ENCODE measurements at places on chromosomes 7 and 10. TPM values are rescaled to one million over a fixed set of nuclear protein-coding genes. Genes with fewer than 3 reads are reported as not detected.

Gene DKK1
- polyA plus RNA-seq = not detected

Gene SLC26A4
- not detected for polyA plus RNA-seq

Gene MBL2
- polyA plus RNA-seq = not detected

Gene OR13A1
- polyA plus RNA-seq = 0.36 TPM

Gene TLX1
- not detected for polyA plus RNA-seq

Gene JCAD
- not detected for polyA plus RNA-seq

Gene C10orf105
- polyA plus RNA-seq = not detected

DNA sequence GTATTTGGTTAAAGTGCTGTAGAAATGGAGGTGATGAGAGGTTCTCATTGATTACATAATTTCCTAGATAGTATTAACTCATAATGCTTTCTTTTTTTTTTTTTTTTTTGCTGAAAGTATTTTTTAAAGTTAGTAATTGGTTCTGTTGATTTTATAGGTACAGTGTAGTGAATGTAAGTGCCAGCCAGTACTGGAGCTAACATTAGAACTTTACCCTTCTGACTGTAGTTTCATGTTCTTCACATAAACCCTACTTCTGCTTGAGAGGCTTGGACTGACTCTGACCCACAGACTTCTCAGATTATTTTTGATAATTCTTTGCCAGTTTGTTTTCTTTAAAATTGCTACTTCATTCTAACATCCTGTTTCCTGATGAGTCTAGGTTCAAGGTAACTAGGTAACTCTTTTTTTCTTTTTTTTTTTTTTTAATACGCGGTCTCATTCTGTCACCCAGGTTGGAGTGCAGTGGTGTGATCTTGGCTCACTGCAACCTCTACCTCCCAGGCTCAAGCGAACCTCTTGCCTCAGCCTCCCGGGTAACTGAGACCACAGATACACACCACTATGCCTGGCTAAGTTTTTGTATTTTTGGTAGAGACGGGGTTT is 92.2 kb upstream of the OIT3 start:
- H3K36me3 ChIP-seq = no peaks in the 10 kb centered on the region
- no peaks in the 10 kb centered on the region for H3K27me3 ChIP-seq
- DNase-seq = no peak
- H3K27ac ChIP-seq = no peak overlapping the region
- H3K4me1 ChIP-seq = peaks cover 7% of the 10 kb centered on the region

DNA sequence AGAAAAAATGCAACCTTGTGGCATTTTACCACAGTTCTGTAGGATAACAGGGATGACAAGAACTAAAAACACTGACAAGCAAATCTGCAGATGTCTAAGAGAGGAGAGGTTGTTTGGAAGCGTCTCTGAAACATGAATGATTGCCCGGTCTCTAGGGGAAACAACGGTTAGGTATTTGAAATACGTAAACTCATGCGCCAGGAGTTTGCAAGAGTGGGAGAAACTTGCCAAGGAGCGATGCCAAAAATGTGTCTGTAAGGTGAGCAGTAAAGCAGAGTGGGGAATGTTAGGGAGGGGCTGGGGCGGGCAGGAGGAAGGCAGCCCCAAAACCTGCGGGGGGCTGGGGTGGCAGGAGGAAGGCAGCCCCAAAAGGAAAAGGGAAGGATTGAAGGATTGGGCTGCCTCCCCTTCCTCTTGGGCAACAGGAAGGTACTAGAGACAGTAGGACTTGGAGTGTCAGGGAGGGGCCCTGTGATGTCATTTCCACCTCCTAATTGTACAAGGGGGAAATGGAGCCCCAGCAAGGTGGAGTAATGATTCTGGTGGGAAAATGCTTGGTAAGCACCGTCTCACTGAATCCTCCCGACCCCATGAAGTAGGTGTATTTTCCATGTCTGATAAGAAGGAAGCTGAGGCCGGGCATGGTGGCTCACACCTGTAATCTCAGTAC is 33.2 kb upstream of the PLEKHA1 start:
- DNase-seq = no peak
- no peak overlapping the region for H3K4me3 ChIP-seq

- peaks cover 17% of the 10 kb centered on the region for H3K27me3 ChIP-seq
- no peaks in the 10 kb centered on the region for H3K4me1 ChIP-seq
- no peak overlapping the region for H3K4me3 ChIP-seq
- no peak for DNase-seq
Measured at GRCh38 chr10:117480097-117480496, 62.4 kb upstream of the EMX2 start.

DNA sequence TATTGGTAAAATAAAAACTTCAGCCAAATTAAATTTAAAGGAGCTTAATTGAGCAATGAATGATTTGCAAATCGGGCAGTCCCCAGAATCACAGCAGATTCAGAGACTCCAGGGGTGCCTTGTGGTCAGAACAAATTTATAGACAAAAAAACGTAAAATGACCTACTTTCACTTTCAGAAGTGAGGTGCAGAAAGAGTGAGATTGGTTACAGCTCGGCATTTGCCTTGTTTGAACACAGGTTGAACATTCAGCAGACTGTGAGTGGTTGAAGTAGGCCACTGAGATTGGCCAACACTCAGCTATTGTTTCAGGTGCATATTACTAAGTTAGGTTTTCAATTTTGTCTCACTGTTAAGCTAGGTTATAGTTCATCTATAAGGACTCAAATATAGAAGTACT is 153.4 kb downstream of the BICC1 start:
- H3K4me1 ChIP-seq = no peaks in the 10 kb centered on the region
- no peak overlapping the region for H3K27ac ChIP-seq

DNA sequence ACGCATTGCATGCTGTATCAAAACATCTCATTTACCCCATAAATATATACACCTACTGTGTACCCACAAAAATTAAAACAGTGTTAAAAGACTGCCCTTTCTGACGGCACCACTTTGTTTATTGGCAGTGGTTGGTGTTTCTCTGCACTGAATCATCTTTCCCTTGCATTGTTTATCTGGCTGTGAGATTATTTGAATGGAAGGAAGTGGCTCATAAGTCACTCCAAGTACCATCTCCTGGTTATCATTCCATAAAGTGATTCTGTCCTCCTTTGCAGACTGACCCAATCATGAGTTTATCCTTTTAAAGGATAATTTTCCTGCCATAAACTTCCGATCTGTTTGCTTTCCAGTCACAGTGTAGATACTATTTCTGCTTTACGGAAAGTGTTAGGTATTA is 183.8 kb downstream of the CAMK1D start:
- H3K27ac ChIP-seq = no peak overlapping the region
- no peak for DNase-seq
- peaks cover 57% of the 10 kb centered on the region for H3K4me1 ChIP-seq
- peaks cover 10% of the 10 kb centered on the region for H3K36me3 ChIP-seq
- H3K4me3 ChIP-seq = no peak overlapping the region

GRCh38 chr10:129966370-129966888 is 2.4 kb upstream of the EBF3 start:
- H3K4me3 ChIP-seq = no peak overlapping the region
- peak overlapping the region; percentile 28 for H3K27ac ChIP-seq
- peaks cover 4% of the 10 kb centered on the region for H3K4me1 ChIP-seq
- peaks cover 46% of the 10 kb centered on the region for H3K27me3 ChIP-seq

DNA sequence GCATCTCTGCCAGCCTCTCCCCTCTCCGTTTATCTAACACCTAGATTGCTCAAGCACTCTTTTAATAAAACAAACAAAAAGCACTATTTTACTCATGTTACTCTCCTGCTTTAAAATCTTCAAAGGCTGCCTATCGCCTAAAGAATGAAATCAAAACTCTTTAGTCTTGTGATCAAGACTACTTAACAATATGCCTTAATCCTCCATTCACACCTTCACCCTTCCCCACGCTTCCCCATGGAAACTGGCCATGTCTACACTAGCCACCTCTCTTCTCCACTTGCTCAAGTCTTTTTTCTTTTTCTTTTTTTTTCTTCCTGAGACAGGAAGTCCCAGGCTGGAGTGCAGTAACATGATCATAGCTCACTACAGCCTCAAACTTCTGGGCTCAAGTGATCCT is 47.8 kb upstream of the TMEM213 start:
- no peak for DNase-seq
- H3K27me3 ChIP-seq = peaks cover 8% of the 10 kb centered on the region
- peak overlapping the region; percentile 47 for H3K27ac ChIP-seq
- no peaks in the 10 kb centered on the region for H3K36me3 ChIP-seq
- no peak overlapping the region for H3K4me3 ChIP-seq

- H3K27me3 ChIP-seq = no peaks in the 10 kb centered on the region
- H3K4me3 ChIP-seq = no peak overlapping the region
- DNase-seq = peak; percentile 45
- H3K4me1 ChIP-seq = peaks cover 39% of the 10 kb centered on the region
- H3K27ac ChIP-seq = peak overlapping the region; percentile 90
Measured at GRCh38 chr7:30178748-30179436, 44.1 kb downstream of the MTURN start.

GRCh38 chr7:67916571-67917436 is 920.2 kb downstream of the TYW1 start:
- no peaks in the 10 kb centered on the region for H3K36me3 ChIP-seq
- H3K4me1 ChIP-seq = peaks cover 5% of the 10 kb centered on the region
- no peak overlapping the region for H3K27ac ChIP-seq
- H3K4me3 ChIP-seq = no peak overlapping the region

GRCh38 chr7:143258831-143259230 is 4.4 kb upstream of the GSTK1 start:
- H3K36me3 ChIP-seq = no peaks in the 10 kb centered on the region
- no peaks in the 10 kb centered on the region for H3K27me3 ChIP-seq
- peaks cover 30% of the 10 kb centered on the region for H3K4me1 ChIP-seq
- H3K27ac ChIP-seq = no peak overlapping the region
- no peak for DNase-seq

- H3K27me3 ChIP-seq = no peaks in the 10 kb centered on the region
- H3K27ac ChIP-seq = peak overlapping the region; percentile 98
- peaks cover 68% of the 10 kb centered on the region for H3K4me1 ChIP-seq
- DNase-seq = peak; percentile 11
- no peaks in the 10 kb centered on the region for H3K36me3 ChIP-seq
Measured at GRCh38 chr7:87473986-87474385, 1.5 kb downstream of the ABCB4 start.

- H3K36me3 ChIP-seq = no peaks in the 10 kb centered on the region
- H3K4me1 ChIP-seq = no peaks in the 10 kb centered on the region
- no peak for DNase-seq
- no peak overlapping the region for H3K27ac ChIP-seq
- no peak overlapping the region for H3K4me3 ChIP-seq
Measured at GRCh38 chr7:68682910-68683309, 915.4 kb upstream of the AUTS2 start.

GRCh38 chr10:58894929-58895328 is 281.5 kb upstream of the PHYHIPL start:
- no peaks in the 10 kb centered on the region for H3K4me1 ChIP-seq
- no peaks in the 10 kb centered on the region for H3K36me3 ChIP-seq
- H3K4me3 ChIP-seq = no peak overlapping the region
- no peak overlapping the region for H3K27ac ChIP-seq

- no peak overlapping the region for H3K27ac ChIP-seq
- H3K36me3 ChIP-seq = no peaks in the 10 kb centered on the region
- H3K4me3 ChIP-seq = no peak overlapping the region
- peaks cover 7% of the 10 kb centered on the region for H3K27me3 ChIP-seq
- H3K4me1 ChIP-seq = peaks cover 4% of the 10 kb centered on the region
Measured at GRCh38 chr7:111990643-111991042, 215.6 kb downstream of the DOCK4 start.

- DNase-seq = no peak
- H3K4me3 ChIP-seq = no peak overlapping the region
- peaks cover 86% of the 10 kb centered on the region for H3K4me1 ChIP-seq
Measured at GRCh38 chr7:130145424-130146100, 59.6 kb downstream of the TMEM209 start.

DNA sequence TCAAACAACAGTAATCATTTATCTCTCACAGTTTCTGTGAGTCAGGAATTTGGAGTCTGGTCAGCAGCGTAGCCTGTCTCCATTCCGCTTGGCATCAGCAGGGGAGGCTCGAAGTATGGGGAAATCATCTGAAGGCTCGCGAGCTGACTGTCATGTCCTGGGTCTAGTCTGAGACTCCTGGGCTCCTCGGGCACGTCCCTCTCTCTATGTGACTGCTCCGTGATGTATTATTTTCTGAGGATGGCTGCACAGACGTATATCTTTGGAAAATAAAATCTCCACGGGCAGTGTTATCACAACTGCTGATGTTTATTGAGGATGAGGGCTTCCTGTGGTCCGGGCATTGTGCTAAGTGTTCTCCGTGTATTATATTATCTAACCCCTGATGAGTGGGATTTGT is 23.3 kb upstream of the PCGF5 start:
- no peak for DNase-seq
- H3K36me3 ChIP-seq = peaks cover 4% of the 10 kb centered on the region
- H3K4me1 ChIP-seq = peaks cover 90% of the 10 kb centered on the region

- no peaks in the 10 kb centered on the region for H3K36me3 ChIP-seq
- H3K27ac ChIP-seq = no peak overlapping the region
- DNase-seq = no peak
- no peak overlapping the region for H3K4me3 ChIP-seq
Measured at GRCh38 chr7:136533732-136534131, 334.7 kb upstream of the CHRM2 start.

DNA sequence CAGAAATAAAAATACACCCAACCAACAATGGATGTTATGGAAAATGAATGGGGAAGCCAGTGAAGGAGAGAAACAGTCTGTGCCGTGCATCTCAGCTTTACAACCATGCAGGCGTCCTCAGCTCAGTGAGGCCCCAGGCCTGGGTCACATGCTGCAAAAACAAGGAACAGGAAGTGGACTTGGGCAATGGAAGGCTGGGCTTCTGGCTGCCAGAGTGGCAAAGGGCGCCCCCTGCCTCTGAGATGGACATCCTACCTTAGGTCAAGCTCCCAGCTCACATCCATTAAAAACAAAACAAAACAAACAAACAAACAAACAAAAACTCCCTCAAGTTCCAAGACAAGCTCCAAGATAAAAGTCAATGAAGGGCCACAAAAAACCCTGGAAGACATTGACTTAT is 54.7 kb upstream of the AFAP1L2 start:
- no peak overlapping the region for H3K4me3 ChIP-seq
- no peak for DNase-seq
- no peaks in the 10 kb centered on the region for H3K4me1 ChIP-seq
- no peak overlapping the region for H3K27ac ChIP-seq
- H3K36me3 ChIP-seq = peaks cover 32% of the 10 kb centered on the region

- no peak for DNase-seq
- H3K36me3 ChIP-seq = no peaks in the 10 kb centered on the region
- no peak overlapping the region for H3K27ac ChIP-seq
- no peak overlapping the region for H3K4me3 ChIP-seq
- no peaks in the 10 kb centered on the region for H3K27me3 ChIP-seq
Measured at GRCh38 chr7:137423321-137423720, 79.8 kb upstream of the PTN start.

GRCh38 chr10:130982802-130983201 is 328.7 kb downstream of the TCERG1L start:
- H3K36me3 ChIP-seq = no peaks in the 10 kb centered on the region
- H3K27ac ChIP-seq = no peak overlapping the region
- H3K27me3 ChIP-seq = no peaks in the 10 kb centered on the region
- DNase-seq = no peak
- no peak overlapping the region for H3K4me3 ChIP-seq

- DNase-seq = no peak
- no peaks in the 10 kb centered on the region for H3K36me3 ChIP-seq
- H3K27me3 ChIP-seq = no peaks in the 10 kb centered on the region
- H3K4me1 ChIP-seq = no peaks in the 10 kb centered on the region
Measured at GRCh38 chr10:60532696-60533468, 143.2 kb upstream of the ANK3 start.
